ENCODE measurements at places on chromosomes 13 and 19.

DNA sequence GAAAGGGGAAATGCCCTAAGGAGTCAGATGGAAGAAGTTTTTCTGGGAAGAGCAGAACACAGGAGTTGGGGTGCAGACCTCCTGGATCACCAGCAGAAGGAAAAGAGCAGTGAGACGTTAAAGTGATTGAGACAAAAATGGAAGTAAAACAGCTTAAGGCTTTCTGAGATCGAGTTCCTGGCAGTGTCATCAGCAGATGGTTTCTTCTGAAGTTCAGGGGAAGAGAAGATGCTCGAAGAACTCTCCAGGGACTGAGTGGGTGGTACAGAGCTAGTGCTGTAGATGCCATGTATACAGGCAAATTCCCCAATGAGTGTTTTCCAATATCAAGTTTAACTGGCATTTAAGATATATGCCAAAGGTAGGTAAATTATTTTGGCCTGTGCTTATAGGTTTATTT is 272.2 kb upstream of the KLF12 start:
- no peak for DNase-seq

DNA sequence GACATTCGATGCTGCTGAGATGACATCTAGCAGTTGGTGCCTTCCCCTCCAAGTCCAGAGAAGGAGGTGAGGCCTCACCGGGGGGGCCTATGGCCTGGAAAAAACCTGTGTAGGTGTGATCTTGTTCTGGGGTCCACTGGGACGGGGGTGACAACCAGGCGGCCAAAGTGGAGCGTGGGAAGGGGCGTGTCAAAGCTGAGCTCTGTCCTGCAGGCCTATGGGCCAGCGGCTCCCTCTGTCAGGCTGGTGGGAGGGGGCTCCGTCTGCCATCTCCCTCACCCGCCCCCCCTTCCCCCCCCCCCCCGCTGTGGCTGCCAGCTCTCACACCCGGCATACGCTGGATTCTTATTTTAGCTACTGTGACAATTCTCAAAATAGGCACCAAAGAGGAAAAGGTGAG is 56.7 kb upstream of the UQCRFS1 start:
- DNase-seq: no peak

DNA sequence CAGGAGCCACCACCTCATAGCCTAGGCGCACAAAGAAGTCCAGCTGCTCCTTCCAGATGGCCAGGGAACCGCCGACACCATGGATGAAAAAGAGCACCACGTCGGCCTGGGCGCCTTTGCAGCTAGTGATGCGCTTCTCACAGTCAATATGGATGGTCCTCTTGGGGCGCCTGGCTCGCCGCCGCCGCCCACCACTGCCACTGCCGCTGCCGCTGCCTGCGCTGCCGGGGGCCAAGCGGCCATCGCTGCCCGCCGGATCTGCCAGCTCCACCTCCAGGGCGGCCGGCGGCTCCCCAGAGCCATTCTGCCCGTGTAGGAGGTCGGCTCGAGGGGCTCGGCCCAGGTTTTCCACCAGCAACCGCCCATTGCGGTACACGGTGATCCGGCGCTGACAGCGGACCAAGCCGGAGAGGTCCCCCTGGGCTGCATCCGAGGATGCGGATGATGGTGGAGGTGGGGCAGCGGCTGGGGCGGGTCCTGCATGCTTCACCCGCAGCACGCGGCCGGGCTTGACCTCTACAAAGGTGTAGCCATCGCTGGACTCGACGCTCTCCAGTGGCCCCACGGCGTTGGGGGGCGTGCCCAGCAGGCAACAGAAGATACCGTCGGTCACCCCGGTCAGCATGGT is 2.1 kb downstream of the ABHD8 start:
- no peak for DNase-seq

GRCh38 chr19:46173886-46174480 is 25.9 kb downstream of the IGFL2 start:
- no peak for DNase-seq

DNA sequence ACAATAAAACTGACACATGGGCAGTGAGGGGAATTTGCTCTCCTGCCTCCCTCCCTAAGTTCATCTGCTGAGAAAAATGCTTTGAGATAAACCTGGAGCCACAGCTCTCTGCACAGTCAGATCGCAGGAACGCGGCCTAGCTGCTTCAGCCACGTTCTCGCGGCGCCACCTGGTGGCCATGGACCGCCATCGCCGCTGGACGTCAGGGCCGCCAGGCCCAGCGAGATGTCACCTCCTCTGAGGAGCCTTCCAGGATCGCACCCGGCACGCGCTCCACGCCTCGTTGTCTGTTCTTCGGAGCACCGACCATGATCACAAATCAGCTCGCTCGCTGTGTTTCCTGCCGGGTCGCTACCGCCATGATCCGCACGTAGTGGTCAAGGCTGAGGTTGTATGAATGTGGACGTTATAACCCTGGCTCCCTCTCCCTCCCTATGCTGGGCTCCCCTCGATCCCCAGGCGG is 20.6 kb upstream of the USP29 start:
- peak; percentile 55 for DNase-seq

DNA sequence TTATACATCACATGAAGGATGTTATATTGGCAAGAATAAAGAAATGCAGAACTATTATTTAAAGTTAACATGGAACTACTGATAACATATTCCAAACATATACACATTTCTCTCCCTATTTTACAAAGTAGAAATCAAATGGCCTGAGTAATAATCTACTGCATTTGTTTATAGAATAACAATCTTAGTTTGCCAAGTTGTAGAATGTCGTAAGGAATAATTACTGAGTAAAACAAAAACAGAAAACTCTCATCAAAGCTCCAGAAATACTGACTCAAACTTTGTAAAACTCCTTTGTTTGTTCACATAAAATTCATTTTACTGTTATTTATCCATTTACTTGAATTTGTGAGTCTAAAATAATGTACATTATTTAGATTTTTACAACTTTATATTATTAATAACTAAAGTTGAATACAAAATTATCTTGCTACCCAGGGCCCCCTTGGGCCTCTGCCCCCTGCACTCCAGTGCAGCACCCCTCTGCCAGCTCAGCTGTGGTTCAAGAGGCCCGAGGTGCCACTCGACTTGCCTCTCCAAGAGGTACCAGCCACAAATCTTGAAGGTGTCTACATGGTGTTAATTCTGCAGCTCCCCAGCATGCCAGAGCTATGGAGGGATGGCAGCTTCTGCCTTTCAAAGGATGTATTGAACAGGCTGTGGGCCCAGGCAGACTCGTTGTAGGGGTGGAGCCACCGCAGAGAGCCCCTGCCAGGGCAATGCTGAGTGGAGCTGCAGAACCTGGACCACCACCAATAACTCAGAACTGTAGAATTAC is 2819.7 kb downstream of the PCDH9 start:
- DNase-seq: no peak

- DNase-seq: no peak
Observed at GRCh38 chr19:35943321-35944301, 7.4 kb downstream of the LRFN3 start.

DNA sequence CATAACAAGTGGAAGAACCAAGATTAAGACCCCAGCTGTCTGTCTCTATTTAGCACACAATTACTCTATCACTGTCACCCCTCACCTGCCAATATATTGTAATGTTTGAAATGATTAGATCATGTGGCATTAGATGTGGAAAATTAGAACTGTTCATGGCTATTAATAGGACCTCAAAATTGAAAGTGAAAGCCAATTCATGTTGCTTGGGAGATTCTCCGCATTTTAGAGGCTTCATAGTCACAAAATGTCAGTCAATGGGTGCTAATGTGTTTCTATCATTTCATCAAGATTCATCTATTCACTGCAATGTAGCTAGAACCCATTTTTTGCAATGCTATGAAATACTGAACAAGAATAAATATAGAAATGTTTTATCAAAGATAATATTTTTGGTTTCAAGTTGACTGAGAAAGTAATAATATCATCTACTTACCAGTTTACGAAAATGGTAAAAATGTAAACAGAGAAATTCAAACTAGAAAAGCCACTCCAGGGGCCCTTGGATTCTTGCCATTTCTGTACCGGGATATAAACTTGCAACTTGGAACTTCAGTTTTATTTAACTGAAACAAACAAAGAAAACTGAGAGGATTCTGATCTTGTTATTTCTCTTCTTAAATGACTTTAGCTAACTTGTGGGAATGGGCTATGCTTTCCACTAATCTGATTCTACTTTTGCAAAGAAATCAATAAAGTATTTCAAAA is 388.6 kb downstream of the DCT start:
- DNase-seq: no peak

DNA sequence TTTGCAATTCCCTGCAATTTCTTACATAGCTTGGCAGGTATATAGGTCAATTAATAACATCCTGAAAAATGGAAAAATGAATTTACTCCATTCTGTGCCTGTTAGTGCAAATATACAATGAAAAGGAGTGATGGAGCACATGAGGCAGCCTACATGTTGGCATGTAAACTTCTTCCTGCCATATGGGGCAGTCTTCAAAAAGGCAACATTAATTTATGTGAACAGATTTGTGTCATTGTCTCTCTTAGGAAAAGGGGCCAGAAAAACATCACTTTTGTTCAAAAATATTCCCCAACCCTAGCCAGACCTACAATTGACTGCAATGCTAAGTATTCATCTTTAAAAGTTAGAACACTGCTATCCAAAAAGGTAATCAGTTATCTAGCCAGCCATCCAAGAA is 332.2 kb downstream of the TBC1D4 start:
- DNase-seq: no peak

- DNase-seq: no peak
Observed at GRCh38 chr19:45160870-45161737, at the start of gene NKPD1. Gene NKPD1 (minus strand): TSS chr19:45160982. CDS start chr19:45160150, 832 bp downstream.

DNA sequence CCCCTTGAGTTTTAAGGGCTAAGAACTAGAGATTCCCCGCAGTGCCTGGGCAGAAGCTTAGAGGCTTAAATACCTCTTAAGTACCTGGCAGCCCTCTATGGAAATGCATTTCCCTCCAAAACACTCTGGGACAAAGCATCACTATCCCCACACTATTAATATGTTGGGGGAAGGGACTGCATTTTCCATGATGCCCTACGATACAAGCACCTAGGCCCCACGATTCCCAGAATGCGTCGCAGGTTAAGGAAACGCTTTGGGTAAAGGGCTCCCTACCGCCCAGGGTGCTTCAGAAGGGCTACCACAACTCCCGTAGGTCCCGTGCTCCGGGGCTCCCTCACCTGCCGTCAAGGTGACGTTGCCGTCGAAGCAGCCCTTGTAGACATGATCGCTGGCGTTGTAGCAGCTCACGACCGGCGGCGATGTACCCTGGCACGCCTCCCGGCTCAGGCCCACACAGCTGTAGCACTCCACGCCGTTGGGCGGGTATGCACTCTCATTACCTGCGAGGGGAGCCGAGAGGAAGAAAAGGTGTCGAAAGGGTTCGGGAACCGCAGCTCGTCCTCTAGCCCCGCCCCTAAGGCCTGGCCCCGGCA is 2.5 kb downstream of the LYPD3 start:
- DNase-seq: no peak

GRCh38 chr19:2154587-2155075 is 3.3 kb upstream of the AP3D1 start:
- DNase-seq: no peak

All from neural progenitor cell (in vitro differentiated cells).